ENCODE measurements at places on chromosomes 12 and 14. TPM values are rescaled to one million over a fixed set of nuclear protein-coding genes. Genes with fewer than 3 reads are reported as not detected.

GRCh38 chr12:42216737-42217136 is 21.3 kb downstream of the YAF2 start:
- DNase-seq, result peak; percentile 14

DNA sequence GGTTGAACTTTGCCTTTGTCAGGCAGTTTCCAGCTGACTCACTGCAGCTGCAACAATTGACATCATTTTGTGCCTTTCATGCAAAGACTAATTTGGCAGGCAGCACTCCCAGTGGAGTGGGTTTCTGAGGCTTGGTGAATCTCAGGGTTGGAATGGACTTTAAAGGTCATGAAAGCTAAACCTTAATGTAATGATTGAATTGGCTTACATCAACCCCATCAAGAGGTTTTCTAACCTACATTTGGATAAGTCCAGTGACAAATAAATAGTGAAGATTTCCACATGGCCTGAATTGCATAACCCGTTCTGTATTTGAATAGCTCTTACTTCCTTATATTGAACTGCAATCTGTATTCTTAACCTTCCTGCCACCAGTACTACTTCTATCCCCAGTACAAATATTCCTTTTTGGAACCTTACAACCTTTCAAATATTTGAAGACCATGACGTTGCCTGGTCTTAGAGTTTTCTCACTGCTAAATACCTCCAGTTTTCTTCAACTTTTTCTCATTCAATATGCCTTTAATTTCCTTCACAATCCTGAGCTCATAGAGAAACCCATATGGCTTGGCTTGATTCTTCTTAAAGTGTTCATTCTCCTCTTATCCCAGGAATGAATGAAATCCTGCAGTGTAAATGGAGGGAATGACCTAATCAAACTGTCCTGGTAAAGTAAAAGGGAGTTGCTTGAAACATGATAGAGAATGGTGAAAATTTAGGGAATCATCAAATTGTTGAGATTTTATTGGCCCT is 168.1 kb upstream of the NOVA1 start:
- DNase-seq, result peak; percentile 93

The BDKRB1 gene
- total RNA-seq, result not detected

DNA sequence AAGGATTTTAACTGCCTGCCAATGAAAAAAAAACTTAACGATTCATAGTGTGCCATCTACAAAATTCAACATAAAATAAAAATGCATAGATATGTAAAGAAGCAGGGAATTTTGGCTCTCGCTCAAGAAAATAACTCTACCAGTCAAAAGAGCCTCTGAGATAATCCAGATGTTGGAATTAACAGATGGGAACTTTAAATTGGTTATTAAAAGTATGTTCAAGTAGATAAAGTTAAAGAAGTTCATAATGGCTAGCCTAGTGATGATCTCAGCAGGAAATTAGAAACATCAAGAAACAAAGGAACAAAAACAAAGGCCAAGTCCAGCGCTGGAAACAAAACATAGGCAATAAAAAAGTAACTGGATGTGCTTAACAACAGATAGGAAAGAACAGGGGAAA is 23.1 kb downstream of the PIK3C2G start:
- DNase-seq, result no peak

GRCh38 chr14:55085060-55085660 is 33.7 kb downstream of the MAPK1IP1L start:
- DNase-seq, result no peak

DNA sequence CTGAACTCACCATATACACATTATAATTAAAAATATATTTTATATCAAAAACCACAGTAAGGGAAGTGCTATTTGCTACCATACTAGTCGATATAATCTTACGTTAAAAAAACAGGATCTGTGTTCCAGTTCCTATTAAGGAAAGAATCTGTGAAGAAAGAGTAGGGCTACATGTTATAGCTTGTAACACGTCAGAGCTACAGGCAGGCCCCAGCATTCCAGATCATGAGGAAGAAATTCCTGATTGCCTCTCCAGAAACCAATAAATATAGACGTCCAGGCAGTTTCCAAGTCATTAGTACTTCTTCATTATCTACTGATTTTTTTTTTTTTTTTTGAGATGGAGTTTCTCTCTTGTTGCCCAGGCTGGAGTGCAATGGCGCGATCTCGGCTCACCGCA is 20.6 kb downstream of the SGPP1 start:
- no peak for DNase-seq

The KRT83 gene
- not detected for total RNA-seq

The SLC6A12 gene
- total RNA-seq, result 4.8 TPM

DNA sequence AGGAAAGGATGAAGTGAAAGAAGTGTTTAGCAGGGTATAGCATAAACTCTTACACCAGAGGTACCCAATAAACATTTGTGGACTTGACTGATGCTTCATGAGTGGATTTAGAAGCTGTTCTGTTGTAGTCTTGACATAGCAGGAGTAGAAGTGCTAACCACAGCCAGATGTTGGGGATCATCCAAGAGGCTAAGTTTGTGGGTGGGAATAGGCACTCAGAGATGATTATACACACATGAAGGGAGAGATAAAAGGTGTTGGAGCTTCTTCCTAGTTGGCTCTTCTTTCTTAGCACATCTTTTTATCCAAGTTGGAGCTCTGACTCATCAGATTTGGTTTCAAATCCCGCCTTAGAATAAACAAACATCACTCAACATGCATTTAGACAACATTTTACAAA is 166.7 kb upstream of the E2F7 start:
- DNase-seq, result no peak

GRCh38 chr12:2924019-2924418 is 33.3 kb downstream of the TULP3 start:
- no peak for DNase-seq

DNA sequence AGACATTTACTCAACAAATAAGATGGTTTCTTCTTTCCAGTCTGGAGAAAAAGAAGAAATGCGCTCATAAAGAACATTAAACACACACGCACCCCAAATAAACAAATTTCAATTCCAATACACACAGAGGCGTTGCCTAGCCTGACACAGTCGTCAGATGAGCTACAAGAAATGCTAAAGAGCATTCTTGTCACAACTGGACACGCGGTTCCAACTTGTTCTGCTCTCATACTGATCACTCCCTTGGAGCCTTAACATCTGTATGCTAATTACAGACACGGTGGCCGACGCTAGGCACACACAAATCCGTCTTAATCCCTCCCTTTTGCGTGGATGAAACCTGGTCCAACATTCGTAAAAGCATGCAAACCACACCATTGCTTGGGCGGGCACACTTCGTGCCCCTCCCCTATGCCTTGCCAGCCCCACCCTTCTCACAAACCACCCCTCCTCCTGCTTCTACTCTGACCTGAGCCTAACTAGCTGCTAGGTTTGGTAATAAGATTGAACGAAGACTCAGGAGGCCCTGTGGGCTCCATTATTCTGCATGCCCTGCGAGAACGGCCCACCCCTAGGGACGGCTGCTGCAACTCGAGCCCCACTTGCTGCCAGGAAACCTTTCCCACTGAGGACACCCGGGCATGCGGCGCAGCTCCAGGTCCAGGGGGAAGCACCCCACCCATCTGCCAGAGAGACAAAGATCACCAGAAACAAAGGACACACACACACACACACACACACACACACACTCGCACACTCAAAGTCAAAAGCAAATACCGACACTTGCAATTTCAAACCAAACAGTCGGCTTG is 1.2 kb downstream of the KCNK10 start:
- no peak for DNase-seq

- no peak for DNase-seq
These were observed 52.0 kb downstream of the IQSEC3 start for GRCh38 chr12:118591-118990.

DNA sequence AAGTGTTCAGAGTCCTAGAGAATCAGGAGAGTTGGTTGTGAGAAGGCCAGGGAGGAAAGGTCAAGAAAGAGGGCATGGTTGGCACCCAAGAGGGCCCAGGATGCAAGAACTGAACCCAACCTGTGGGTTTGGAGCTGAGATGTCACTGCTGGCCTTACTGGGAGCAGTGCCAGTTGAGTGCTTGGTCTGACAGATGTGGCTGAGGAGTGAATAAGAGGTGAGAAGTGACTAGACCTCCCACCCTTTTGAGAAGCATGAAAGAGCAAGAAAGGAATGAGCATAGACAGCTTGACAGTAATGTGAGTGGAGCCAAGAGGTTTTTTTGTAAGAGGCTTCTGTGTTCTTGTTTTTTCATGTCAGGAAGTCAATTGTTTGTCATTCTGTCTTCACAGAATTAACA is 95.3 kb downstream of the FGD4 start:
- peak; percentile 38 for DNase-seq

GRCh38 chr12:11881835-11882234 is 188.9 kb upstream of the BCL2L14 start:
- DNase-seq, result no peak

DNA sequence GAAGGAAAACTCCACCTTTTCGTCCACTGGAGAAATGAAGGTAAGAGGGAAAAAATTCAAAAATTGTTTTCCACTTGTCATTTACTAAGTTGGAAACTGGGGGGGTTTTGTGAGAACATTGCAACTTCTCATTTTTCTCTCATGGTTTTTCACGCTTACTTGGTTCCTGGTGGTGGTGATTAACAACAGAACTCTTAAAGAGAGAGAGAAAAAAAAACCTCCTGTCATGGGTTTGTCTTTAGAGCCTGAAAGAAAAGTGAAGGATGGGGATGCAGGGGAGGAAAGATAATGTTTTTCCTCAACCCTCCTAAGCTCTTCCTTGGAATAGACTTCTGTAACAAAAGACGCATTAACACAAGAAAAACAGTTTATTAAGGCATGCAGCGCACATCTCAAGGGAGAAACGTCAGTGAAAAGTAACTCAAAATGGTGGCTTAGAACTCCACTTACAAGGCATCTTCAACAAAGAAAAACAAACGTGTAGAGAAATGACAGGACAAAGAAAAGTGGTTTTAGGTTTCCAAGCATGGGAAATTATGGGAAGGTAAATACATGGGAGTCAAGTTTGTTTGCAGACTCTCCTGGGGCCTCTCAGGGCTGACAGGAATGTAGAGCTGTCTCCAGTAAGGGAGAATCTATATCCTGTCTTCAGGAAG is 81.9 kb upstream of the ATF7IP start:
- no peak for DNase-seq

The VRTN gene
- total RNA-seq, result not detected

GRCh38 chr14:95496111-95496681 is 20.3 kb downstream of the SYNE3 start:
- no peak for DNase-seq

The KRT82 gene
- not detected for total RNA-seq

- no peak for DNase-seq
These were observed 753 bp downstream of the CSRNP2 start for GRCh38 chr12:51082561-51083125.

The ASCL1 gene
- not detected for total RNA-seq

The TAS2R43 gene
- not detected for total RNA-seq

The FAM181A gene
- not detected for total RNA-seq

- DNase-seq, result peak; percentile 53
These were observed 218.2 kb upstream of the ARHGAP5 start for GRCh38 chr14:31858868-31859267.

The TAS2R20 gene
- total RNA-seq, result 7.7 TPM

DNA sequence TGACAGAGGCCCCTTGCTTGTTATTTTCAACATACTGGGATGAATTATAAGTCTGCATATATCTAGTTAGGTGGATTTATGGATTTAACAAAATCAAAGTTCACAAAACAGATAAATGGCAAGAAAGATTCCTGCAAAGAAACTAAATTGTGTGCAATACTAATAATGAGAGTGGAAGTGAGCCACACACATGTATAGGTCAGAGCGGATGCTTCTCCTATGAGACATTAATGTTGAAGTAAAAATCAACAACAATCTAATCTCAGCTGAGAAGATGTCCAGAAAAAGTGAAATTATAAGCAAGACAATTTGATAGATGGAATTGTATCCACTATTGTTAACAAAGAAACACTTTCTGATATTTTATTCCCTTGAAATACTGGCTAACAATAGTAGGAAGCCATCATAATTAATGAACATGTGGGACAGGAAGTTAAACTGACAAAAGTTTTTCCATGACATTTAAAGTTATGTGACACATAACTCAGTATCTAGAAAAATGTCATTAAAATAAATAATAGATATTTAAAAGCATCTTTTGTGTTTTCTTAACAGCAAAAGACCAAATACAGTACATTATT is 39.7 kb downstream of the RAD51B start:
- no peak for DNase-seq

DNA sequence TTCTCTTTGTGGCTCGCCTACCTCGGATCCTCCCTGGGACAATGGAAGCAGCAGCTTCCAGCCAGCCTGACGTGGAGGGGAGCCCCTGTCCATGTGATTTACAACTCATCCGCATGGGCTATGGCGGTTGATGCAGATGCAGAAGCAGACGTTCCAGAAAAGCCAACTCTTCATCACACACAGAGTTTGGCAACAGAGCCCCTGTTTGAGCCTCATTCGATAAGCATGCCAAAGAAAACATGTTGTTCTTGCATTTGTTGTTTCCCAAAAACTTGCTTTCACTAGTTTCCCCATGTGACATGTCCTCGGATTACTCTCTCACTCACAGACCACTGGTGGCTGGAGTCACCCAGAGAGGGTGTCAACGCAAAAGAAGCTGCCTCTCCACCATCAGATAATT is 16.4 kb upstream of the TC2N start:
- no peak for DNase-seq

The AICDA gene
- total RNA-seq, result 0.30 TPM

DNA sequence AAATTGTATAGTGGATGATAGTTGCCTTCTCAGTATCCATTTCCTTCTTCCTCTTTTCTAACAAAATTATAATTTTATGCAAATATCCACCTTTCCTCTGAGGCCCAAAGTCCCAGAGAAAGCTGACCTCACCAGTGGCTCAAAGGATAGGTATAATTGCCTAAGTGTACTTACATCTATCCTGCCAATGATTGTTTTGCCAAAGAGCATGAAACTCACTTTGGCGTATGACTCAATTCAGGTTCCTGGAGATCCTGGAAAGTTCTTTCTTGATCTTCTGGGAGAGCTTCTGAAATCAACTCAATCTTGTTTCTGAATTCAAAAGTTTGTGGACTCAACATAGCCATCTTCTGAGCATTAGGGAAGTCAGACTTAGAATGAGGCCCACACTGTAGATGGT is 10.5 kb upstream of the RBM25 start:
- DNase-seq, result no peak

GRCh38 chr14:62528296-62528695 is 517.0 kb downstream of the KCNH5 start:
- DNase-seq, result no peak

The ADAMTS20 gene
- total RNA-seq, result not detected

- DNase-seq, result peak; percentile 99
These were observed 81.1 kb downstream of the PELI2 start for GRCh38 chr14:56199095-56199981.

GRCh38 chr12:126706300-126706699 is 1560.7 kb upstream of the TMEM132C start:
- no peak for DNase-seq

- DNase-seq, result peak; percentile 44
These were observed 174.0 kb downstream of the SLC2A13 start for GRCh38 chr12:39931857-39932256.

The ACOT6 gene
- not detected for total RNA-seq

DNA sequence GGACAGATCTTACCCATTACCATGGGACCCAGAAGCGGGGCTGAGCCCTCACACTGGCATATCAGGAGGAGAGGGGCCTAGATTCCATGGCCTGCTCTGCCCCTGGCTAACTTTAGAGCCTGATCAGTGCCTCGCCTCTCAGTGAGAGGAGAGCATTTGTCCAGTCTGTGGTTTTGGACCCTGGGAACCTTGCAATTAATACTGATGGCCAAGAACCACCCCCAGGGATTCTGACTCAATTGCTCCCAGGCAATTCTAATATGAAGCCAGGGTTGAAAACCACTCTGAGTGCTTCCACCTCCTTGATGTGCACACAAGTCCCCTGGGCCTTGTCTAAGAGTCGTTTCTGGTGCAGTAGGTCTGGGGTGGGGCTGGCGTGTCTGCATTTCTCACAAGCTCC is 67.7 kb downstream of the CALM1 start:
- DNase-seq, result no peak

Measured in renal cortical epithelial cell (primary cell).